Fibroblast of the aortic adventitia (primary cell): ENCODE measurements at places on chromosomes 2 and 18.
A peak's percentile ranks its signal among the peaks of the same experiment; 100 is the strongest.

- DNase-seq: no peak
These were observed 94.7 kb upstream of the BOD1L2 start for GRCh38 chr18:57052173-57052572.

DNA sequence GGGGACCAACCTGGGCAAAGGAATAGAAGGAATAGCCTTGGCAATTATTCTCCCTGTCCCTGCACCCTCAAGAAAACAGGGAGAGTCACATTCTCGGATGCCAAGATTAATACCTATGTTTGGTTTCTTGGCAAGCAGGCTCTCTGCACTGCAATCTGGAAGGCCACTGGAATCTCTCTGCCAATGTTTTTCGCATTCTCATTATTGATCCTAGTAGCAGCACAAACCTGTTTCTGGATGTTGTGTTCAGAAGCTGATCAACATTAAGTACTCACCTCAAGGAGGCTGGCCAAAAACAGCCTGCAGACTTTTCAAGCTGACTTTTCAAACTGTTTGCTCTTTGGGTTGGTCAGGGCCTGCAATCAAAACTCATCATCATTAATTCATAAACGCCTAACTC, 62.2 kb downstream of the CLHC1 start:
- DNase-seq: no peak

GRCh38 chr2:118838741-118839455, 8.6 kb downstream of the EN1 start:
- no peak for DNase-seq

DNA sequence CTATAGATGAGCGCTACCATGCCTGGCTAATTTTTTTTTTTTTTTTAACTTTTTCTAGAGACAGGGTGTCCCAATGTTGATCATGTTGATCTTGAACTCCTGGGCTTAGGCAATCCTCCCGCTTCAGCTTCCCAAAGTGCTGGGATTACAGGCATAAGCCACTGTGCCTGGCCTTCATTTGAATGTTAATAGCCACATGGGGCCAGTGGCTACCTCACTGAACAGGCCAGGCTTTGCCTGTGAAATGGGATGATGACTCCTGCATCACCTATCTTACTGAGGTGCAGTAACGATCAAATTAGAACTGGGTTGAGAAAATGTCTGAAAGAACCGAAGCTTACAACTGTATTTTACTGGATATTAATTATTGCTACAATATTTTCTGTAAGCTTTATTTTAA, 278.7 kb downstream of the TCF4 start:
- DNase-seq: no peak

- no peak for DNase-seq
These were observed 36.0 kb downstream of the BCL11A start for GRCh38 chr2:60517446-60517845.

DNA sequence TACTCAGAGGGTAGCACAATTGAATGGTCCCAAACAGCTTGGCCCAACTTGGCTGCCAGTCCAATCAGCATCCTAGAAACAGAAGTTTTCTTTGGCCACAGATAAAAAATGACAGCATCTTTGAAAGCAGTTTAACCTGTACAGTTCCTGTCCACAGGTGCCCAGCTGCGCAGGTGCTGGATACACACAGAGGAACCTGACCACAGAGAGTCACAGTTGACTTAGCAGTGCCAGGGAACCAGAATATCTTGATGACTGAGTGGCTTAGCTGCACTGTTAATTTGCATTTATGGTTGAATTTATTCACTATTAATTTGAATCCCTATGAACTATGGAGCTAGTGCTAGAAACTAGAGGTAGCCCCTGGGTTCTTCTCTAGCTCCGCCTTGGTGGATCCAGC, 93.7 kb downstream of the TPGS2 start:
- DNase-seq: no peak

GRCh38 chr2:18169893-18170175, 291.4 kb downstream of the KCNS3 start:
- DNase-seq: no peak

DNA sequence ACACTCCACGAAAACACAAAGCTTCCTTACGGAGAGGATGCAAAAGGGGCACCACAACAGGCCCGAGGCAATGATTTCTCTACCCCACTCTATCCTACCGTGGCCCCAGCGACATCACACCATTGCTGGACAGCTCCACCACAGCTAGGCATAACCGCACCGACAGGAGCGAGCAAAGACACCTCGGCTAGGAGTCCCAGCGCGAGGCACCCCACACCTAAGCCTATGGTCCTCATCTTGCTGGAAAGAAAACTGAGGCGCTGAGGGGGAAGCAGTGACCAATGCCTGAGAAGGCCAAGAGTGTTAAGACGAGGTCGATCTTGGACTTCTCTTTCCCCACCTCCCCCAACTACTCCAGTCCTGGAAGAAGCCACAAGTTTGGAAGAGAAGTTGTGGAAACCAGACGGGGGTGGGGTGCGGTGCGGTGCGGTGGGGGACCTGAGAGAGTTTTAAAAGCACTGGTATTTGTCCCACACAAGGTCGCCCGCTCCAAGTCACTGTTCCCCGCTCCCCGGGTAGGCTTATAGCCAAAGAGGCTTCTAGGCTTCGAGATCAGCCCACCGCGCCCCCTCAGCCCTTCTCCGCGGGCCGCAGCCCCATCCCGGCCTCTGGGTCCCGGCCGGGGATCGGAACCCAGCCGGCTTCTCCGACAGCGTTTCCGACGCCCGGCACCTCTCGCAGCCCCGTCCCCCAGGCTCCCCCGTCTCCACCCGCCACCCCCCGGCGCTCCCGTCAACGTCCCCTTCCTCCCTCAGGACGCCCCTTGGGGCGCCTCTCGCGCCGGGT, 766 bp downstream of the PDE6D start:
- DNase-seq: peak; percentile 12

DNA sequence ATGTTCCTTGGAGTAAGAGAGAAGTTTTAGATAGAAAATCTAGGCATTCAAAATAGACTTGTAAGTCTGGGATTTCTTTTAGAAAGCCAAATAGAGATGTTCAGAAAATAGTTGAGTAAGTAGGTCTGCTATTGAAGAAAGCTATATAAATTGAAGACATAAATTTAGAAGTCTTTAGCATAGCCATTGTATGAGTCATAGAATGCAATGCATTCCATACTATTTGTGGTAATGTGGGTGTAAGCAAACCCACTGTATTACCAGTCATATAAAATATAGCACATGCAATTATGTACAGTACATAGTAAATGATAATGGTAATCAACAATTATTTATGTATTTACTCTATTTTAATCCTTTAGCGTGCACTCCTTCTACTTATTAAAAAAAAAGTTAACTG, 14.1 kb downstream of the MC4R start:
- DNase-seq: no peak

DNA sequence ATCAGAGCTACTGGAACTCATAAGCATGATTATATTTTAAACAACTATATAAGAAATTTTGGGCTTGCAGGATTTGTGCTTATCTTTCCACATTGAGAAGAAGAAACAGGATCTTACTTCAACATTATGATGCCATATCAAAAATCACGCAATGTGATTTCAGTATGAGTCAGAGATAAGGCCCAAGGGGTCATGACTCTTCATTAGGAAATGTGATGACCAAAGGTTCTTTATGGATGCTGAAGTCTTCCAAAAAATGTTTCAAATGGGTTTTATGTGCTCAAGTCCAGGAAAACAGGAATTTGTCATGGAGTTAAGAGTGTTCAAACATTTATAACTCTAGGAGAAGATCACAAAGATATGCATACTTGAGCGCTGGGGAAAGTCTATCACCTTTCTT, 7.8 kb upstream of the SERPINB2 start:
- DNase-seq: peak; percentile 79

GRCh38 chr18:43271593-43272432, 5.5 kb downstream of the SYT4 start:
- DNase-seq: peak; percentile 77

DNA sequence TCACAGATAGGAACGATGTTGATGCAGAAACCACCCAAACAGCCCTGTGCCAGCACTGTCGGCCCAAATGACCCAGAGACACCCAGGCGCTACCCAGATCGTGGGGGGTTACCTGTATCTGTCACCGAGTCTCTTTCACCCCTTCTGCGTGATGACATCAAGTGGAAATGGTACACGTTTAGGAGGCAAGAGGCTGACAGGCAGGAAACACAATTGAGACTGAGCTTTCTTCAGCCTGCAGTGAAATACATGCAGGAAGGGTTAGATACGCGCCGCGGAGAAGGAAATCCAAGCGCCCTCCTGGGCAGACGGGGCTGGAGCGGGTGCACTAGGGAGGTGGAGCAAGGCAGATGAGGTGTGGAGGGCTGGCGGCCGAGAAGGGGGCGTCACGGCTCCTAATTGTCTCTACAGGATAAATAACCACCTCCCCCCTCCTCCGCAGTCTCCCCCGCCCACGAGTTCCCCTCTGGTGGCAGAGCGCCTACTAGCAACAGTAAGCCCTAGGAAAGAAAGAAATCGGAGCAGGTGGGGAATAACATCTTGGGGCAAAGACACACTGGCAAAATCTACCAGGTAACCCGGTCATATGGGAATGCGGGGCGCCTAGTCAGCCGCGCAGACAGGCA, at the start of gene RNF152:
TSS of gene RNF152 (minus strand) at position 325 of the 626 bp plus-strand sequence. CDS start 76,544 bp downstream, outside the sequence.
- peak; percentile 27 for DNase-seq

DNA sequence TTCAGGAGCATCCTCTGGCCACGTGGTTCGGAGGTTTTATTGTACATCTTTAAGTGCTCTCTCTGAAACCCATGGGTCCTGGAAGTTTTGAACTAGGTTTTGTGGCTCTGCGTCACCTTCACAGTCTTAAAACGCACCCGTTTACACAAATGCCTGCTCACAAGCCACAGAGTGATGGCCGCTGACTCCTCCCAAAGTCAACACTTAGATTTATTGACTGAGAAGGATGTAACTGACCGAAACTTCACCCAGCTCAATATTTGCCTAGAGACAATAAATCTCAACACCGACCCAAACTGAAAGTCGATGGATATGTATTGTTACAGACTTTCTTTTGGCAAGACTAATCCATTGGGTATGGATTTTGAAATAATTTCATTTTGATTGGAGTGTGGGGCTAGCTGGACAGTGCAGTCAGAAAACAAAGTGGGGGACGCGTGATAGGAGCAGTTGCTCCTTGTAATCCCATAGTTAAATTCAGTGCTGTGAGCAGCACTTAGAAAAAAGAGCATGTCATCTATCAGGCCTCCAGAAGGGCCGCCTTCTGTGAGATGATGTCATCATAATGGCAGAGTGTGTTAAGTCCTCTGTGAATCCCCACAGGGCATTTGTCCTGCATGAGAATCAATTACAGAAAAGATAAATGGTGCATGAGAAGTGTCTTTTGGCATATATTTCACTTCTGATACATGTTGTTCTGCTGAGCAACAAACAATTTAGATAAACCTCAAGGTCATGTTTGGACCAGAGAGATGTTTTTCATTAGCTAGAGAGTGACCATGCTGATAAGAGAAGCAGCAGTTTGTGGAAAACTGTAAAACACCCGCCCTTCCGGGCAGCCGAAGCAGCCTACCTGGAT, 183.7 kb downstream of the INO80D start:
- no peak for DNase-seq

GRCh38 chr2:136057023-136057801, 60.7 kb downstream of the CXCR4 start:
- no peak for DNase-seq

GRCh38 chr2:62741954-62742722, 36.6 kb downstream of the EHBP1 start:
- peak; percentile 17 for DNase-seq

GRCh38 chr2:171402906-171403580, 30.7 kb downstream of the METTL8 start:
- peak; percentile 46 for DNase-seq
